SK-N-MC (cell line): ENCODE measurements at places on chromosomes 11 and 22.

DNA sequence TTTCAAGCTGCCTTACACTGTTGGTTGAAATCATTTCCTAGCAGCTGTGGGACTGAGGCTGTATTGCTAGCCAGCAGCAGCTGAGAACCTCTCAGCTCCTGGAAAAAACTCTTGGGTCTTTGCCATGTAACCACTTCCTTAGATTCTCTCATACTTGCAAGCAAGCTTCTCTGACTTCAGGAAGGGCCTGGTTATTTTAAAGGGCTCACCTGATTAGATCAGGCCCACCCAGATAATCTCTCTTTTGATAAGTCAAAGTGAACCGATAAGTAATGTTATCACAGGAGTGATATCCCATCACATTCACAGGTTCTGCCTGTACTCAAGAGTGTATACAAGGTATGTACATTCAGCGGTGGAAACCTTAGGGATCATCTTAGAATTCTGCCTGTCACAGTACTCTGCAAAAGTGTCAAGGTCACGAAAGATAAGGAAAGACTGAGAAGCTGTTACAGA is 7.4 kb upstream of the CLPB start:
- DNase-seq, result no peak

DNA sequence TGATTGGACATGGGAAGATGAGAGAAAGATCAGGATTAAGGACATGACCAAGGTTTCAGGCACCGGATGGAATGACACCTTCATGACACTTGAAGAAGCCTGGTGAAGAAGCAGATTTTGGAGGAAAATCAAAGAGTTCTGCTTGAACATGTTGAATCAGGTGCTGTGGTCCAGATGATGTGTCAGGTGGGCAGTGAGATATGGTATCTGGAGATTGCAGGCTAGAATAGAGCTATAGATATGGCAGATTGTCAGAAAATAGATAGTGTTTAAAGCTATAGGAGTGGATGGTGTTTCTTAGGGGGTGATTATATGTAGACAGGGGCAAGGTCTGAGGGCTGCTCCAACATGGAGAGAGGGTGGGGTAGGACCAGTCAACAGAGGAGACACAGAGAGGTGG is 40.2 kb downstream of the PANX1 start:
- DNase-seq, result no peak

DNA sequence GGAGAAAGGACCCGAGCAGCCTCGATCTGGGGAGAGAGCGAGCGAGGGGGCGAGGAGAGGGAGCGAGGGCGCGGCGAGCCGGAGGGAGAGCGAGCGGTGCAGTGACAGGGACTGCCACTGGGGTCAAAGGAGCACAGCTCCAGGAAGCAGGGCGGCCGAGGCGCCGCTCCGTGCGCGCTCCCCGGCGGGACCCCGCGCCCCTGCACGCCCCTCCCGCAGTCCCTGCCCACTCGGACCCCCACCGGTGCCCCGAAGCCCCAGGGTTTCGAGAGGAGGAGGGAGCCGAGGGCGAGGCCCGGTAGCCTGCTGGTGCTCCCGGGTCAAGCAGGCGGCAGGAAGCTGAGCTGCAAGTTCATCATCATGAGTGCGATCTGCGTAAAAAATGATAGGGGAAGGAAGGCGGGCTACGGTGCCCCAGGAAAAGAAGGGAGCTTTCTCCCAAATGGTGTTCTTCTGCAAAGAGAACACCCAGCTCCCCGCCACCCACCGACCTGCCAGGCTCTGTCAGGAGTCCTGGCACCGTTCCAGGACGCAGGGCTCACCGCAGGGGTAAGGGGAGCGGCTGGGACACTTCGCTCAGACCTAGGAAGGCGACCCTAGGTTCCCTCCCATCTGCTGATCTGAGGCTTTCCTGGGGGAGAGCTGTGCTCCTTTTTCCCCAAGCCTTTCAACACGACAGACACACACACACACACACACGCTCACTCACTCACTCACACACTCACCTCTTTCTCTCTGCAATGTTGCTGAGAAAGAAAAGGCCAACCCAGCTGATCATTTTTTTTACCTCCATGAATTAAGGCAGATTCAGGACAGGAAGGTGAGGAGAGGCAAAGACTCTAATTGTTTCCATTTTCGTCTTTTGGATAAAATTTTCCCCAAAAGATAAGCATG is at the start of gene MPPED2:
MPPED2 (minus strand) TSS at position 103 of the 894 bp plus-strand sequence. CDS start 5,980 bp downstream, outside the sequence.
- DNase-seq, result no peak

- DNase-seq, result no peak
Measured at GRCh38 chr11:95727620-95728019, 62.0 kb downstream of the FAM76B start.

DNA sequence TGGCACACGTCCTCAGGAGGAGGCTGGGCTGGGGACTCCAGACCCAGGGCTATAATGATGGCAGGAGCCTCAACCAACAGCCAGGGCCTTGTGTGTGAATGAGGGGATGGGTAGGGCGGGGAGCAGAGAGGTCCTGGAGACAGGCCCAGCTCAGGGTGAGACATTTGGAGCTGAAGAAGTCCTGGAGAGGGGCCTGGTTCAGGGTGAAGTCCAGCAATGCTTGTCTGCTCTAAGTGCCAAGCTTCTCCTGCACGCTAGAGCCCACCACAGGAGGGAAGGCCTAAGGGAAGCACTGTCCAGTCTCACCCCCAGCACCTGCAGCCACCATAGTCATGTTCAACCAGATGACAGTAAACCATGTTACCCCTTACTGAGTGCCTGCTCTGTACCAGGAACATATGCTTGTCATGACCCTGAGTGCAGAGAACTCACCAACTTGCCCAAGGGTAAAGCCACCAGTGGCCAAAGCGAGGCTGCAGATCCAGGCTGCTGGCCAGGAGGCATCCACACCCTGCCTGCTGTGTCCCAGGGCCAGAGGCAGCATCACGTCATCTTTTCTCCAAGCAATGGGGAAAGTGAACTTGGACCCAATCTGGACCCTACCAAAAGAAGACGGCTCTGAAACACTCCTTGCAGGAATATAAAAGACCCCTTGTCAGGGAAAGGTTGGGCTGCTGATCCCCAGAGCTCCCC is 24.0 kb downstream of the LMO1 start:
- DNase-seq, result no peak

DNA sequence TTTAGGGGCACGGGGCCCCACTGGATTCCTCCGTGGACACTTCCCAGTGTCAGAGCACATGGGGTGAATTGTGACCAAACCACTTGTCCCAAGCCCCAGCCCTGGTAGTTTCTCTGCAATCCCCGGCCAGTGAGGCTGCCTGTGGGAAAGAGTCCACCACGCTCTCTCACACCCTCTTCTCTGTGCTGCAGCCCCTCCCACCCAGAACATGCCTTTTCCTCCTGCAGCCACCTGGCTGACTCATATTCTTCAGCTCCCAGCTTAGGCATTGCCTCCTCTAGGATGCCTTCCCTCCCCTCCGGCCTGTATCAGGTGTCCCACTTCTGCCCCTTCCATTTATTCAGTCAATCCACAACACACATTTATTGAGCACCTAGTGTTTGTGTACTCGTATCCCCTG is 5.4 kb upstream of the RPS6KB2 start:
- DNase-seq, result no peak

DNA sequence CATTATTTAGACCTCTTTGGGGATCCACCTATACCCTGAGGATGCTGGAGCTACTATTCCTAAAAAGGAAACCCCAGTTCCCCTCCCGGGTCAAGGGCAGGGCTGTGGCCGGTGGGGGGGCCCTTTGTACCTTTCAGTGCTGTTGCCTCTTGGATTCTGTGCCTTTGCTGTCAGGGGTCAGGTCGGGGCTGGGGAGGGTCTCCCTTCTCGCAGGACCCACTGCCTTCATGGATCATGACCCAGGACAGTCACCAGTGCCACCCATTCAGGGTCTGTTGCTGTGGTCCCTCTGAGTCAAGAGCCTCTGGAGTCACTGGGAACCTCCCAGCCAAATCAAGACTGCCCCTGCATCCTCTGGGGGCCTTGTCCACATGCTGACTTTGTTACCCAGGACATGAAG is 78.1 kb upstream of the CCND1 start:
- no peak for DNase-seq

- no peak for DNase-seq
Measured at GRCh38 chr11:63629426-63629825, 15.2 kb upstream of the PLAAT3 start.

GRCh38 chr22:23774922-23775436 is 2.3 kb downstream of the MMP11 start:
- no peak for DNase-seq
